Anterior cingulate cortex (tissue), 58 donors: ENCODE measurements at places on chromosomes 5 and 9.

DNA sequence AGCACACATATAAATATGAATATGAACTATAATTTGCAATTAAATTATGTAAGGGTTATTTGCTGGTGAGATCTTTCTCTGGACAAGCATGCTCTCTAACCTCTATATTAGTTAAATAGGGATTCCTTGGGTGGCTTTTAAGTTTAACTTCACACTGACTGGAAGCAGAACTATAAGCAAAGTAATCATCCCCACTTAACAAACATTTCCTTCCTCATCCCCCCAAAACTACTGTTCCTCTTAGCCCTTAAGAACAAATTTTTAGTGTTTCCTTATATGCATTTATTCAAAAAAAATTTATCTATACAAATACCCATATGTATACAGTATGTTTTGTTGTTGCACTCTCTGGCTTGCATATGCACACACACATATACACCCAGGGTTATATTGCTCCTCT lies 512.1 kb upstream of the MEF2C start:
- no peak for DNase-seq

DNA sequence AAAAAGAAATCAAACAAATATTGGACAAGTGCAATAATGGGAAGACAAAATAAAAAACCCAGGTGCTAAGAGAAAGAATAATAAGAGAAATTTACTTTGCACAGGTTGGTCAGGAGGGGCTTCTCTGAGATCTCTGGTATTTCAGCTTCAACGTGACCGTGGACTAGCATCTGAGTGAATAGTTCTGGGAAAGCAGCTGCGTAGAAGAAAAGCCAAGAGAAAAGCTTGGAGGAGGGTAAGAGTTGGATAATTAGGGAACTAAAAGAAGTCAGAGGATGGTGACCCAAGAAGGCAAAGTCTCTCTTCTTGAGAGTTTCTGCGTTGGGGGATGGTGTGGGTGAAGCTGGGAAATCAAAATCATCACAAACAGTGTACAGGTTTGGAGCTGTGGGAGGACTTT lies 41.6 kb downstream of the YIPF5 start:
- DNase-seq: no peak

DNA sequence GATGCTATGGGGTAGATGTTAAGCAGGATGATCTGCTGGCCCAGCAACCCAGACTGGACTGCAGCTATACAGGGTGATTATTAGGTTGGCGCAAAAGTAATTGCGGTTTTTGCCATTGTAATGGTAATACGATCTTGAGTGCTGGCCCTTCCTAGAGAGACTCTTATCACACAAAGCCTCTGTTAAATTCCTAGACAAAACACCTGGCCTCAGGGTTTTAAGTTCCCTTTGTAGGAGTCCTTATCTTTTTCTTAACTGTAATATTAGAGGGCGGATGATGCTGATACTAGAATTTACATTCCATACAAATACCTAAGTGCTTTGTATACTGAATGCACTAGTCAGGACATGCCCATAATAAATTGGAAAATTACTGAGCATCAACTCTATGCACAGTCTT lies 222.2 kb downstream of the NDUFS4 start:
- DNase-seq: no peak

DNA sequence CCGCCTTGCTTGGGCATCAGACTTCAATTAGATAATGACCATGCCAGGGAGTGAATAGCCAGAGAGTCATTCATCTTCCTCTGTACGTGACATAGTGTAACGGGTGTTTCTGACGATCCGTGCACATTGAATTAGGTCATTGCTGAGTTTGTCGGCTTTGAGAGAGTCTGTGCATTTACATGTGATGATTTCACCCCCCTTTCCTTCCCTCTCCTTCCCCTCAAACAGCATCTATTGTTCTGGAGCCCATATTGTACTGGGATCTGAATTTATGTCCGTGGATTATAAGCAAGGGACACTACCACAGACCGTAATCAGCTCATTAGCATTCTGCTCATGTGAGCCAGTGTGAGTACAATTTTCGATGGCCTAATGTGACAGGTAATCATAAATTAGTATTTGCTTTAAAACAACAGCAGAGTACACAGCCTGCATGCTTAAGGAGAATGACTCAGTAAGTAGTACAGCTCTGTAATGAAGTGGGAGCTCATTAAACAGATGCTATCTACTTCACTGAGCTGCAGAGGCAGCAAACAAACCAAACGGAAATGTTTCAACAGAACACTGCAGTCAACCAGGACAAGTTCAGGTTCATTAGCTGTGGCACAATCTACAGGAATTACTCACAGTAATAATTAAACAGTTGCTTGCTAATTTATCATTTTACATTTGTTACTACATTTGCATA lies 302.1 kb downstream of the CSNK1G3 start:
- no peak for DNase-seq

GRCh38 chr5:179265514-179266290 lies 79.6 kb downstream of the ADAMTS2 start:
- no peak for DNase-seq

- DNase-seq: no peak
Observed at GRCh38 chr5:33457817-33458216, 17.1 kb downstream of the TARS1 start.

DNA sequence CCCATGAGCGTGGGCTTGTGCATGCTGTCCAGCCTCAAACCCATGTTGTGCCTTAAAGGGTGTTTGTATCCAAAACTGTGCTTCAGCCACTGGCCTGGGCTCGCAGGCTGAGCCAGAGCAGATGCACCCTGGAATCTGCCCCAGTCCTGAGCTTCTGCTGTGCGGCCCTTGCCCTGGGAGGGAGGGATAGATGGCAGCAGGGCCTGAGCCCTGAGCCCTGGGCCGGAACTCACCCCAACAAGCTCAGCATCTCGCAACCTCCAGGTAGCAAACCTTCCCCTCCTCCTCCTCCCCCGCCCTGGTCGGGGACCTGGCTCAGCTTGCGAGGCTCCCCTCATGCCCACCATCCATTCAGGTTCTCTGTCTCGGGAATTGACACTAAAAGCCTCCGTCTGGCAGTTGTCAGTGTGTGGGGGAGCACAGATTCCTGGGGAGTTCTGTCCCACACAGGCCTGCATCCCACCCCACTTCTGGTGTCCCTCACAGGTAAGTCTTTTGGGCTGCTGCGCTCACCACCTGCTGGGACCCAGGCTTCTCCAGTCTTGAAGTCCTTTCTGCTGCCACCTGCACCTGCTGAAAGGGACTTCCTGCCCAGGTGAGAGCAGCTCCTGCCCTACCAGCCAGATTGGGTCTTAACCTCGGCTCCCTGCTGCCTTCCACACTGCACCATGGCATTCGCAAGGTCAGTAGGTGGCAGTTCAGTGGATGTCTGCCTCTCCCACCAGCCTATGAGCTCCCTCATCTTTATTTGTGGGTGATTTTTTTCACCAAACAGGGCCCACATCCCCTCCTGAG lies 55.2 kb upstream of the OLFM1 start:
- DNase-seq: no peak

GRCh38 chr5:175513297-175513696 lies 34.9 kb downstream of the SFXN1 start:
- DNase-seq: no peak

- no peak for DNase-seq
Observed at GRCh38 chr5:148397968-148398595, 14.3 kb downstream of the FBXO38 start.

GRCh38 chr5:61674378-61674777 lies 342.3 kb downstream of the ZSWIM6 start:
- DNase-seq: no peak

DNA sequence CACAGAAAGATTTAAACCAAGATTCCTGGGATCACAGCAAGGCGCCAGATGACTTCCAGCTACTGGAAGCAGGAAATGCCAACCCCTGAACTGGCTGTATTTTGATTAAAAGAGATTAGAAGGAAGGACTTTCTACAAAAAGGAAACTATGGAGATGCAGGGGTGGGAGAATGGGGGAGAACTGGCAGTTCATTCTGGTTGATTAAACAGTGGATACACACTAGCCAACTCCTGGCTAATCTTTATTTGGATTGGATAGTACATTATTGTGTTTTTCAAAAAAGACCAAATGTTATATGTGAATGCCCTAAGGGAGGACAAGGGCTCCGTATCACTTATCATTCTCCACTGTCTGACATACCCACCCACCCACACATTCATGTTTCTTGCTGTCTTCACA lies 93.2 kb downstream of the CDO1 start:
- DNase-seq: no peak

DNA sequence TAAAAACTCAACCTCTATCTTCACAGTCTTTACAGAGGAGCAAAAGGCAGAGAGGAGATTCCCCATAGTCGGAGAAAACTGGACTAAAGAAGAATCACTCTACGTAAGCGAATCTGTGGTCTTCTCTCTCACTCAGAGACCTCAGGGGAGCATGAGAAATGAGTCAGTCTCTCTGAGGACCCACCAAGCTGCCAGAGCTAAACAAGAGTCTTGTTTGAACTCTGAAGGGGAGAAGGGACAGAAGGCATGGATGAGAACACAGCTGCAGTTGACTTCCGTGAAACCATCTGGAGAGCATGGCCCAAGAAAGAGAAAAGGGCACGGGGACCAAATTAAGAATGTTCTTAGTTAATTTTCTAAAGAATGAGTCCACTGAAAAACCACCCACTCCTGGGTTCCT lies 12.8 kb upstream of the MAN2A1 start:
- DNase-seq: no peak

DNA sequence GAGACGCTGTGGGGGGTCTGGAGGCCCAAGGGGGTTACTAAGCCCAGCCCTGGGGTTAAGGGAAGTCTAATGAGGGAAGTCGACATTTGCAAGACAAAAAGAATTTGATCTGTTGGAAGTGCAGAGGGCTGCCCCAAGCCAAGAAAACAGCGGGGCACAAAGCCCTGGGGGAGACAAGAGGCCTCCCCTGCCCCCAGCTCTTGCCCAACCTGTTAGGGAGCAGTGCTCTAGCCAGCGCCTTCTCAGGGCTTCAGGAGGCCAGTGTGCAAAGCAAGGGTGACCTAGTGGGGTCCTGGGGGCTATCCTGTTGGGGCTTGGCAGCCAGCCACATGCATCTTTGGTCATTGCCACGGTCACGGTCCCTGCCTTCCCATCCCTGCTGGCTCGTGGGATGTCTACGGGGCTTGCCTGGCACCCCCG lies 25.2 kb downstream of the GFI1B start:
- no peak for DNase-seq

- DNase-seq: peak; percentile 63
Observed at GRCh38 chr9:134641173-134641989, at the start of gene COL5A1. COL5A1 (plus strand) TSS chr9:134641803; CDS start chr9:134642188, 385 bp downstream.

DNA sequence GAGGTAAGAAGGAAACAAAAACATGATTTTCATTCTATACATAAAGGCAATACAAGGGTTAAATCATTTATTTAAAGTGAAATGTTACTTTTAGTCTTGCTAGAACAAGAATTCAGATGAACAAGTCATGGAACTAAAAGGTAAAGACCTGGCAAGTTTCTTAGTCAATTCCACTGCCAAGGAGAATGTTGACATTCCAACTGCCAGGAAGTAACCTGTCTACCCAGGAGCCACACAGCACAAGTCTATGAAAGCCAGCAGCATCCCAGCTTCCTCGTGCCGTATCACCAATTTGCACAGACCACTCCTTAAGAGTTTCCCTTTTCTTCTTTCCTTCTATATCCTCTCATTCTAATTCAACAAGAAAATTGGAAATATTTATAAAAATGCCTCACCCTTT lies 79.9 kb downstream of the SETX start:
- no peak for DNase-seq

DNA sequence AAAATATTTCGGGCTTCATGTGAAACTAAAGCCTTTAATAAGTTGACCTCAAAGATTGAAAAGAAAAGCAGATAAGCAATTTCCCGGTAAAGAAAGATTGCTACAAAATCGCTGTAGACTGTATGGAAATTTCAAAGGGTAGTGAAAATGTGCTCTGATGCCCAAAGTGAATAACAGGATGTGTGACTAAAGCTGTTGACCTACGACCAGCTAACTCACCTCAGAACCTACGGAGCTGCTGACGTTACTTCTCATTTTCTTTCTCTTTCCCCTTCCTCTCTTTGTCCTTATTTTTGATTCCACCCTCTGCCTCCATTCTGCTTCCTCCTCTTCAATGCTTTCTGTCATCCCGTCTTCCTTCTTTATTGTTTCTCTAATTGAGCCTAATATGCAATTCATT lies 103.2 kb downstream of the PDE4D start:
- DNase-seq: no peak

GRCh38 chr9:75190762-75191161 lies 102.4 kb downstream of the OSTF1 start:
- no peak for DNase-seq

- no peak for DNase-seq
Observed at GRCh38 chr5:108295578-108296368, 86.1 kb downstream of the FBXL17 start.

DNA sequence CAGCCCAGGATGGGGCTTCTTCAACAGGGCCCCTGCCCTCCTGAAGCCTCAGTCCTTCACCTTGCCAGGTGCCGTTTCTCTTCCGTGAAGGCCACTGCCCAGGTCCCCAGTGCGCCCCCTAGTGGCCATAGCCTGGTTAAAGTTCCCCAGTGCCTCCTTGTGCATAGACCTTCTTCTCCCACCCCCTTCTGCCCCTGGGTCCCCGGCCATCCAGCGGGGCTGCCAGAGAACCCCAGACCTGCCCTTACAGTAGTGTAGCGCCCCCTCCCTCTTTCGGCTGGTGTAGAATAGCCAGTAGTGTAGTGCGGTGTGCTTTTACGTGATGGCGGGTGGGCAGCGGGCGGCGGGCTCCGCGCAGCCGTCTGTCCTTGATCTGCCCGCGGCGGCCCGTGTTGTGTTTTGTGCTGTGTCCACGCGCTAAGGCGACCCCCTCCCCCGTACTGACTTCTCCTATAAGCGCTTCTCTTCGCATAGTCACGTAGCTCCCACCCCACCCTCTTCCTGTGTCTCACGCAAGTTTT lies 23.6 kb downstream of the PCDHGC5 start:
- DNase-seq: peak; percentile 56

- no peak for DNase-seq
Observed at GRCh38 chr5:44331471-44332050, 57.7 kb downstream of the FGF10 start.

- no peak for DNase-seq
Observed at GRCh38 chr5:142358121-142358520, 33.3 kb upstream of the SPRY4 start.

- no peak for DNase-seq
Observed at GRCh38 chr5:123916345-123917121, 404.6 kb downstream of the CSNK1G3 start.

DNA sequence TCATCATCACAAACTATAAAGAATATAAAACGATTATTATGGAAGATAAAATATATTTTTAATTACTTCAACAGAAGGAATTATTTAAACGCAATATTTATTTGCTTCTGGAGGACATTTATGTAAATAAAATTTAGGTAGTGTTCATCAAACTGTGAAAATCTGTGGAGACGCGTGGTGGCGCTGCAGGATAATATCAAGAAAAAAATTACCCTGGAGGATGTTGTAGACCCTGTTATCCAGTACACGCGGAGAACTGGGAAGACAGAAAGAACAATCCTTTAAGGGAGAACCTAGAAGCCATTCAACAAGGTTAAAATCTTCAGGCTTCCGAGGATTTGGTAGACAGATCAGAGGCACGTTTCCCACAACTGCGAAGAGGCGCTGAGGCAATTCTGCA lies at the start of gene PCDHB12:
Gene PCDHB12 (plus strand): TSS at position 242 of the 400 bp plus-strand sequence. CDS start 189 bp downstream, outside the sequence.
- no peak for DNase-seq

GRCh38 chr5:131186561-131187256 lies 16.0 kb downstream of the LYRM7 start:
- DNase-seq: no peak

GRCh38 chr5:103452089-103452488 lies 110.5 kb downstream of the NUDT12 start:
- DNase-seq: no peak
